Activated CD8-positive, alpha-beta T cell treated with anti-CD3 and anti-CD28 coated beads for 36 hours (primary cell): ENCODE measurements at places on chromosomes 3 and 15. TPM values are rescaled to one million over a fixed set of nuclear protein-coding genes. Genes with fewer than 3 reads are reported as not detected.
A peak's percentile ranks its signal among the peaks of the same experiment; 100 is the strongest.

The ADAM10 gene
- 76.4 TPM for total RNA-seq

The ACAP2 gene
- total RNA-seq, result 54.6 TPM

The C2CD4B gene
- total RNA-seq, result 0.43 TPM

DNA sequence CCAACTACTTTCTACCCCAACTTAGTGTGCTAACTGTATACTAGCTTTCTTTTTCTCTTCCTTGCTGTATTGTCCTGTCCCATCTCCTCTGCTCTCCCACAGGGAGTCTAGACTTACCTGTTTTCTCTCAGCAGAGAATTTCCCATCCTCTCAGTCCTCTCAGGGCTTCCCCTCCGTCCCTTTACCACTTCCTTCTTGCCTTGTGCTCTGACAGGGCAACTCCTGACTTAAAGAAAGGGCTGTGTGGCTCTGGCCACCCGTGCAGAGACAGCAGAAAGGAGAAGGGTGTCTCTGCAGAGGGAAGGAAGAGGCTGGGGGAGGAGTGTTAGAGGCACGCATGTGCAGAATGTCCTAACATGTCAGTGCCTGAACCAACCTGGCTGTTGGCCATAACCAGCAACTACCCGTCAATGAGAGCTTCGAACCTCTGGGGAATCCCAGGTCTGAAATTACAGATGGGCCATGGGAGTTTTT is at the start of gene GCSAM:
Gene GCSAM, minus strand, starts transcription at position 274 of the 474 bp plus-strand sequence. Its CDS starts 128 bp downstream, at position 146.
- peak; percentile 83 for DNase-seq

GRCh38 chr3:172987273-172987672 is 153.8 kb downstream of the SPATA16 start:
- DNase-seq, result no peak
